ENCODE measurements at places on chromosomes 12 and 14.

- DNase-seq: no peak
Measured at GRCh38 chr14:59337141-59337611, 128.0 kb downstream of the GPR135 start.

DNA sequence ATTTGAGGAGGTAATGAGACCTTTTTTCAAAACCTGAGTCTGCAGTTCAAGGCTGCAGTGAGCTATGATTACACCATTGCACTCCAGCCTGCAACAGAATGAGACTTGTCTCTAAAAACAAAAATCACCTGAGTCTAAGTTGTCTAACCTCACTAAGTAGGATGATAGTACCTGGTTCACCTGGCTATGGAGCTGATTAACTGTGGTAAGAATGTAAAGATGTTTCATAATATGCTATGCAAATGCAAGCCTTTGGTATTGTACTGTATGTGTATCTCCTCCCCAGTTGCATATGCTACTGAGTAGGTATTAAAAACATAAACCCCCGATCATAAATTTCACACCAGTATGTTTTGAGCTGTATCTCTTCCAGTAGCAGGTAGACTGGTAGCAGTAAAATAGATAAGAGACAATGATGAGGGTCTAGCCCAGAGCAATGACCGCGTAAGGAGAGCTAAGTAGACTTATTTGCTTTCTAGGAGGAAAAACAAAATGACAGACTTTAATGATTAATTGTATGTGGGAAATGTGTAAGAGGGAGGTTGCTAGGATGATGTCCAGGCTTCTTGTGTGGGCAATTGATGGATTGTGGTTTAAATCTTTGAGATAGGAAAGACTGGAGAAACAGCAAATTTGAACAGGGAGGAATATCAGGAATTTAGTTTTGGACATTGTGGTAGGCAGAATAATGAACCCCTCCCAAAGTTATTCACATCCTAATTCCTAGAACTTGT, 41.6 kb upstream of the EGLN3 start:
- DNase-seq: no peak

- DNase-seq: no peak
Measured at GRCh38 chr14:50070840-50071548, 45.4 kb downstream of the VCPKMT start.

DNA sequence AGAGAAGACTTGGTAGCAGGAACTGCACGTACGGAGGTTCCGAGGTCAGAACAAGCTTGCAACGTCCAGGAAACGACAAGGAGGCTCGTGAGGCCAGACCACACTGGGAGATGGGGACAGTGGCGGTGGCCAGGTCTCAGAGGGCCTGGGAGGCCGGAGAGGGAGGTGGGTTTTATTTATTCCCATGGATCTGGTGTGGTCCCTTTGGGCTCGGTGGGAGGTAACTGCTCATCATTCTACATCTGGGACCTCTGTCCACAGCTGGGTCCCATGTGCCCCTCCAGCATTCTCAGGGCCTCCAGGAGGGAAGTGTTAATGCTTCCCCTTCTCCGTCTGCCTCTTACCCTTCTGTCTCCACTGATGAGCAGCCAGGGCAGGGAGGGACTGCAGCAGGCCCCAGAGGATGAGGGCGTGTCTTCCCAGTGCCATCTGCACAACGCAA, 35.7 kb upstream of the NCOR2 start:
- no peak for DNase-seq

- no peak for DNase-seq
Measured at GRCh38 chr12:75960086-75960910, 71.3 kb downstream of the PHLDA1 start.

GRCh38 chr12:1424674-1425395, 169.5 kb downstream of the FBXL14 start:
- DNase-seq: no peak

- no peak for DNase-seq
Measured at GRCh38 chr14:89484051-89484844, 67.2 kb upstream of the FOXN3 start.

DNA sequence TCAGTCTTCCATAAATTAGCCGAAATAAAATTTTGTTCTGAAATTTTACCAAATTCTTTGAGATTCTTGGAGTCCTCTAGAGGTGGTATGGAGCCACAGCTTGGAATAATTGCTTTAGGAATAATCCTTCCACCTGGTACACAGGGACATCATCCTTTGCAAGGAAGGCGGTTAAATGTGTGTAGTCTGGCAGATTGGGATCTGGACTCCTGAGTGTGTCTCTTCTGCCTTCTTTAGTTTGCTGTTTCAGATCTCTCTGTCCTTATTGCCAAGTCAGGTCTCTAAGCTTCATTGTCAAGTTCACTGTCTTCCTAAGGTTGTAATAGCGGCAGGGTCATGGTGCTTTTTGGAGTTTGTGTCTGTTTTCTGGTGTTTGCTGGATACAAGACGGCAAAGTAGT, 393.9 kb upstream of the RGS6 start:
- no peak for DNase-seq

DNA sequence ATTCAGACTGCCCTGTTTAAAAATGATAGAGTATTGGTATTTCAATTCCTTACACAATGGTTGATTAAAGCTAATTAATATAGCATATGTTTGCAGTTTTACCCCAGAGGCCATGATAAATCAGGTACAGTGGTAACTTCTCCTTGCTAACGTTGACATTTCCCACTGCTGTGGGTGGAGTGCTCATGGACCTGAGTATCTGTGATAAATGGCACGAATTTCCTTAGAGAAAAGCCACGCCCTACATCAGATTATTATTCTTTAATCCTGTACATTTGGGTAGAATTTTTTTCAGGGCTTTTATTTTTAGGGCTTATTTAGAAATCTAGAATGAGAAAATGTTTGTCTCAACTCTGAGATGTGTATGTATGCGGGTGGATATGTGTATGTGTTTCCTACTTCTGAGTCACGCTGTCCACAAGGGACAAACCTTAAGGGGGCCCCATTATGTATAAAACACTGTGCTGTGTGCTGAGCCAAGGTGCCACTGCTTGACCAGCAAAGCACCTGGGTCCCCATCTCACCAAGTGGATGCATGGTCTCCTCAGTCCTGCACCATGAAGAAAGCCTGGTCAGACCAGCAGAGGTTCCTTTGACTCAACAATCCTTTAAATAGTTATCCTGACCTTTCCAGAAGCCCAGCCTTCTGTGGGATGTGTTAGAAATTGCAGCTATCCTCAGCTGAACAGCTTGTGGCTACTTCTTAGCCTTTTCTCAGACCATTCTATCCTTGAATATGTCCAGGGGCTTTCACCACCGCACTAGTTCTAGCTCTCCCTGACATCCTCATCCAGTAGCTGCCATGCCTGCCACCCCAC, 57.9 kb upstream of the STK38L start:
- no peak for DNase-seq

DNA sequence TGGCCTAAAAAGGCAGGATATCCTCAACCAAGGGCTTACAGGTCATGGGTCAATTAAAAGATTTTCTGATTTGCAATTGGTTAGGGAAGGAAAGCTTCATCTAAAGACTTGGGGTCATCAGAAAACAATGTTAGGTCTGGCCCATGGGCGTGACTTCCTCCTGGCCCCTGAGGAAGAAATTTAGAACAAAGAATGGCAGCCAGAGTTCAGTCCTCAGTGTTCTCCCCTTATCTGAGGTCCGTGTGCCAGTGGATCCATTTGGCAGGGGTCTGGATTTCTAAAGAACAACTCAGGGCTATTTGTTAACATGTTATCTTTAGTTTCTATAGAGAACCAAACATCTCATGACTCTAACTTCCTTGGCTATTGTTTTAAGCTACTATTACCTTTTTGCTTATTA, 27.8 kb upstream of the NFYB start:
- DNase-seq: no peak

DNA sequence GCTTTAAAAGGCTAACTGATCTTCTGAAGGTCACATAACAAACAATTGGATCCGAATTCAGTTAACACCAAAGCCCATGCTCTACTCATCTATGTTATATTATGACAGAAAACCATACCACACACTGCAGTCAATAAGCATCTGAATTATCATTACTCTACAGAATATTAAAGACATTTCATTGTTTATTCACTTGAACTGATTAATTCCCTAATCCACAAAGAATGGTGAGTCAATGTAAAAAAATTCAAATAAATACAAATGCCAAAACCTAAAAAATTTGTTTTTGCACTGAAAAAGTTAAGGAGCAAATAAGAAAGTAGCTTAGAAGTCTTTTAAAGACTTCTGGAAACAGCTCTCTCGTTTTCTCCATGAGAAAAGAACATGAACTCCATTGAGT, 13.7 kb downstream of the NID2 start:
- DNase-seq: no peak

GRCh38 chr12:77152623-77153193, 87.3 kb upstream of the E2F7 start:
- DNase-seq: no peak

GRCh38 chr12:77189901-77190416, 124.6 kb upstream of the E2F7 start:
- no peak for DNase-seq

- no peak for DNase-seq
Measured at GRCh38 chr12:66163289-66163688, 6.5 kb downstream of the TMBIM4 start.

- DNase-seq: peak; percentile 80
Measured at GRCh38 chr12:57005980-57006808, at the start of gene ZBTB39. TSS of gene ZBTB39 (minus strand) at chr12:57006546. CDS start at chr12:57004917, 1,629 bp downstream.

GRCh38 chr12:21644516-21644915, 13.1 kb downstream of the LDHB start:
- no peak for DNase-seq

GRCh38 chr14:76941544-76941943, 87.0 kb downstream of the IRF2BPL start:
- DNase-seq: no peak

GRCh38 chr14:33859306-33859705, 91.6 kb downstream of the EGLN3 start:
- no peak for DNase-seq

DNA sequence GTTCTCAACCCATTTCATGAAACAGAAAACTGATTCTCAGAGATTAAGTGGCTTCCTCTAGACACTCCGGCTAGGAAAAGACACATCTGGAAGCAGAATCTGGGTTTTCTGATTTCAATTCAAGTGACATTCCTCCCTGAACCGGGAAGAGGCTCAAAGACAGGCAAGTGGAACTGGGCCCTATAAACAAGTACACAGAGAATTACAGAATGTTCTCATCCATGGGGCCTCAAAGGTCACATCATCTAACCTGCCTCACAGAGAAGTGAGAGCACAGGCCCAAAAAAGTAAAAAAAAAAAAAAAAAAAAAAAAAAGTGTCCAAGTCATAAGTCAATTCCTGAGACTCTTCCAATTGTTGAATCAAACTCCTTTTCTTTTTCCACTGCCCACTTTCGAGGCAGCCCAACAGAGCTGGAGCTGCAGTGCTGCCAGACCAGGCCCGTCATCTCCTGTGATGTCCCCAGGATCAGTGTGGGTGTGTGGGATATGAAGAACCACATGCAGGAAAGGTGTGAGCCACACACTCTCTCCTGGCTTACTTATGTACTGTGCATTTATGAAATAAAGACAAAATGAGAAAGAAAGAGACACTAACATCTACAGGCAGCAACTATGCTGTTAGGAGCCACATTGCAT, 2.8 kb upstream of the KRT1 start:
- no peak for DNase-seq

- peak; percentile 28 for DNase-seq
Measured at GRCh38 chr12:130571089-130571488, 145.0 kb downstream of the RIMBP2 start.

DNA sequence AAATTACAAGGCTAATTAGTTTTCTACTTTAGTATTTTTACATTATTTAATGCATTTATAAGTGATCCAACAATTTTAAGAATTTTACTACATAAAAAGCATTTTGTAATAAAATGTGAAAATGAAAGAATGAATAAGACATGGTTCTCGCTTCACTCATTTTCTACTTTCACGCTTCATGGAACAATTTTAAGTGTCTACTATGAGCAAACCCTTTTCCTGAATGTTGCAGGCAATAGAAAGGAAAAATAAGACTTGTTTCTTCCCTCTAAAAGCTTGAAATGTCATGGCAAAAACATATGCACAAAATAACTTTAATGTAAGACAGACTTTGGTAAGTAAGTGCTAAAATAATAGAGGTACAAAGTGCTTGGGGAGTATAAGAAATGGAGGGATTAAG, 205.7 kb upstream of the HMGA2 start:
- DNase-seq: no peak

DNA sequence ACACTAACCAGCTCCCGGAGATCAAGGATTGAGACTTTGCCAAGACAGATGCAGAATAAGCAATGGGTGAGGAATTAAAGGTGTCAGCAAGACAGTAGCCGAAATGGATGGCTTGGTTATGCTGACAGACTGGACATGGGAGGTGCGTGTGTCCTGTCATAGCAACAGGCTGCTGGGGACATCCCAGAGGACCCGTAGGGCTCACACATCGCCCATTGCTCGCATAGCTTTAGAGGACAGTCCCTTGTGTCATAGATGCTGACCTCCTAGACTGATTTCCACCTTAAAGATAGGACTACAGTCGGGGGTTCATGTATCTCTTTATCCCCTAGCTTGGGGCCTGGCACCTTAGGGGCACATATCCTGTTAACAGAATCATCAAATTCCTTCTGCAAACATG, 324.5 kb downstream of the MED13L start:
- DNase-seq: no peak

- no peak for DNase-seq
Measured at GRCh38 chr14:51240804-51241380, 845 bp downstream of the TMX1 start.

- no peak for DNase-seq
Measured at GRCh38 chr12:4025181-4026019, 152.2 kb upstream of the PARP11 start.

GRCh38 chr12:67370979-67371378, 101.8 kb downstream of the CAND1 start:
- DNase-seq: no peak

- DNase-seq: no peak
Measured at GRCh38 chr14:94584591-94585280, 3.5 kb downstream of the SERPINA5 start.

- DNase-seq: no peak
Measured at GRCh38 chr12:29389295-29389919, 8.4 kb upstream of the ERGIC2 start.

DNA sequence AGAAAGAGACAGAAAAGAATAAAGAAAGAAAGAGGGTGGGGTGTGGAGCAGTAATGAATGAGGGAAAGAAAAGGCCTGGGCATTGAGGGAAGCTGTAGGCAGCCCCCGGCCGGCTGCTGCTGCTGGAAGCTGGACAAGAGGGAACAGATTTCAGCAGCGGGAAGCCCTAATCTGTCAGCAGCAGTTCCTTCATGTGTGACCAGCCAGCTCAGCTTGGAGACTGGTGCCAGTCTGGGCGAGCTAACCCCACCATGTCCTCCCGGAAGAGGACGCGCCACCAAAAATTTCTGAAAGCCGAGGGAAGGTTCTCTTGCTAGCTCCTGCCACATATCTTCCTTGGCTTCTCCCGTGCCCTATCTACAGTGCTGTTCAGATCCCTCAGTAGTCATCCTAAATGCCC, 236.8 kb downstream of the GRIN2B start:
- no peak for DNase-seq

DNA sequence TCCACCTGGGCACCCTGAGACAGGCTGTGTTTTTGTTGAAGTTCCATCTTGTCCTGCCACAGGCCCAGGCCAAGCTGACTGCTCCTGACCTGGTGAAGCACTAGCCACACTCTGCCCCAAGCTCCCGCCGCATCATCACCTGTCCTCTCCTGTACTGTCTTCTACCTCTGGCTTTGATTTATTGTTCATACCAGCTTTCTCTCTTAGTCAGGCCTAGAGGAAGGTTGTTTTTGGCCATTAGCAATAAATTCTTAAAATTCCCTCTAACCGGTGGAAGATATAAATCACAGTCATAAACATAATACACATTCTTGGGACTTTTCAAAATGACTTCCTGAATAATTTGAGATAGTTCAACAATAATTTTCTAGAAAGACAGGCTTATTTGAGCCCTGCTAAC, 169.4 kb downstream of the DAD1 start:
- no peak for DNase-seq
